Brain microvascular endothelial cell (primary cell): ENCODE measurements at places on chromosomes 1 and 21.
A peak's percentile ranks its signal among the peaks of the same experiment; 100 is the strongest.

GRCh38 chr1:217027403-217028080 is 304.3 kb upstream of the ESRRG start:
- DNase-seq: no peak

DNA sequence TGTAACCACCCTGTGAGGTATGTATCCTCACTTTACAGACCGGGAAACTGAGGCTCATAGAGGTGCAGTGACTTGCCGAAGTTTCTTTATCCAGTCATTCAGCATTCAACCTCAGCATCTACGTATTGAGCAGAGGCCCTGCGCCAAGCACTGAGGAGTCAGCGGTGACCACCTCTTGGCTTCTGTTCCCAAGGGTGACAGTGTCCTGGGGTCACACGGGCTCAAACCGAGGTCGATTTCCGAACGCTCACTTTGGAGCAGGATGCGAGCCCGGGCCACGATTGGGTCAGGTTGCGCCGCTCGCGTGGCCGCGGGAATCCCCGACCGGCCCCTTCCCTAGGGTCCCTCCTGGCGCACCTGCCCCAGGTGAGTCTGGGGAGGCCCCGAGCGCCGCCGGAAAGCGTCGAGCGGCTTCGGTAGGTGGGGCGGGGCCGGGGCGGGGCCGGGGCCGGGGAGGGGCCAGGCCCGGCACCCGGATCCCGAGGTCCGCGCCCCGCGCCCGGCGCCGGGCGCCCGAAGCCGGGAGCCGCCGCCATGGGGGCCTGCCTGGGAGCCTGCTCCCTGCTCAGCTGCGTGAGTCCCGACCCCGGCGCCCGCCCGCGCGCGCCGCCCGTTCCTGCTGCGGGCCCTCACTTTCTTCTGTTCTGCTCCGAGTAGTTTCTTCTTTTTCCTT is at the start of gene SERINC2:
SERINC2 (plus strand) TSS at position 482 of the 673 bp plus-strand sequence; CDS start at position 535, 53 bp downstream.
- no peak for DNase-seq

DNA sequence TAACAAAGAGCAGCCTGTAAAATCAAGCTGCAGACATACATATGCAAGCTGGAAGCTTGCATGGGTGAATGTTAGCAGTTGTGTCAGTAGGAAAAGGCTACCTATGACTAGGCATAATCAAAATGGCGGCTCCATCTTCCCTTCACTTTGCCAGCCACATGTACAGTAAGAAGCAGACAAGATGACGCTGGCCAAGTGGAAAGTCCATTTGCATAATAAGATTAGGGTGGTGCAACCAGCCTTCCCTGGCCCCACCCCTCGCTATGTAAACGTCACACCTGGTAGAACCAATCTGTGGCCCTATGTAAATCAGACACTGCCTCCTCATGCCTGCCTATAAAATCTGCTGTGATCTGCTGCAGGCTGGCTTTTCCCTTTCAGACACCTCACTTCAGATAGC is 171.9 kb upstream of the USP25 start:
- no peak for DNase-seq

DNA sequence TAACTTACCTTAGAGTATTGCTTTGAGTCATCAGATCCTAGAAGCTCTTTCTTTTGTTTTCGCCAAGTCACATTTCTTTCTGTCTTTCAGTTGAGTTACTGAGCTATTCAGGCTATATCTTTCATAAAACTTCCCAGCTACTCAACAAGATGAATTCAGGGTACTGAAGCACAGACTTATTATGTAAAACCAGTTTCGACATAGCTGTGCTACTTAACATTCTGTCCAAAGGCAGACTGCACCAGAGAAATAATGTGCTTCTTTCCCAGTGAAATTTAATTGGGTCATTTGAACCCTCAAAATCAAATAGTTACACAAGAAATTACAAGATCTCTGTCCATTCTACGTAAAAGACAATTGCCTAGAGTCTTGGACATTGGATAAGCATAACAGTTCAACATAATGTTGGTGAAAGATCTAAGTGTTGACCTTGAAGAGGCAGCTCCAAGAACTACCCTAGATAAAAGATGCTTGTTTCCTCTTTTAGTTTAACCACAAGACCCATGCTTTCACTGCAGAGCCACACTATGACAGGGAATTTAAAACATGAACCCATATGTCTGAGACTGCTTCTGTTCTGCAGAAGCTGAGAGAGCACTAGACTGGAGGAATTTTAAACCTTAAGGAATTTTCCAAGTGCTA is 163.2 kb downstream of the LRRC40 start:
- no peak for DNase-seq

- DNase-seq: peak; percentile 6
Measured at GRCh38 chr1:111920221-111921024, 69.0 kb downstream of the KCND3 start.
